ENCODE measurements at places on chromosomes 3 and 15.

DNA sequence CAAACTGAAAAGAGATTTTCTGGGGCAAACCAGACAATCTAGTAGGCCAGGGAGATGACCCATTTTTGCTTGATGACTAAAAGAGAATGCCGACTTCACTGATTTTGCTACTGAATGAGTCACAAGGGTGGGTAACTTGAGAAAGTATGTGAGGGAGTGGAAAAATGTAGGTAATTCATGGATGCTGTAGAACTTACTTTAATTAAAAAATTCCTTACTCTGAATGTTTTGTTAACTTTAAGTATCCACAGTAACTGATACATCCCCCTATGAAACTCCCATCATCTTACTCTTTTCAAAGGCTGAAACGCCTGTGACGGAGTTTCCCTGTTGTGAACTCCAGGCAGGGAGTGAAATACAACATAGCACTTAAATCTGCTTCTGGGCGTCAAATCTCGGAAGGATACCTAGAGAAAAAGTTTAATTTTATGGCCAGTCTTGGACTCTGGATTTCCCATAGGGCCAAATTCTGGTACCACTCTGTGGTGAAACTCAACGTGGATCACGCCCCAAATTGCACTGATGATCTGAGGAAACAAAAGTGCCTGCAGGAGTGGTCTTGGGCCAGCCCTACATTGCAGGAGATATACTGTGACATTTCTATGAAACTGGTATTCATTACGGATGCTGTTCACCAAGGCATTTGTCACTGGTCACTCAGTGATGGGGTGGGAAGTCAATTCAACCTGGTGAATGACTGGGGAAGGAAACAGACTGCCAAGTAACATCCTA, 24.0 kb downstream of the GOLIM4 start:
- no peak for DNase-seq

GRCh38 chr3:165192610-165193192, 3.5 kb downstream of the SLITRK3 start:
- no peak for DNase-seq

GRCh38 chr15:31367730-31368344, 41.2 kb downstream of the KLF13 start:
- DNase-seq, result no peak

- DNase-seq, result no peak
Measured at GRCh38 chr15:68592054-68592453, 13.3 kb downstream of the CORO2B start.

DNA sequence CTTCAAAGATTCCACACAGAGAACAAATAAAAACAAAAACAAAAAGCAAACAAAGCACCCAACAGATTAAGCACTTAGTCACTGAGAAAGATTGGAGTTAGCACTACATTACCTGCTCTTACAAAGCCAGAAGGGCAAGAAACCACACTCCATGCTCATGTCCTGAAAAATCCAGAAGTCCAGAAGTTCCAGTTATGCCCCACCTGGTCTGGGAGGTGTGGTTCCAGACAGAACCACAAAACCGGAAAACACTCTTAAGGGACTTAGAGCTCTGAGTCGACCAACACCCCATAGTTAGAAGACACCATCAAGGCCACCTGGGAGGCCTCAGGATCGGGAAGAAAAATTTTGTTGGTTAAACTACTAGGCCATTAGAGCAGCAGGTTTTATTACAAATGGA, 88.9 kb downstream of the TNIK start:
- DNase-seq, result no peak

DNA sequence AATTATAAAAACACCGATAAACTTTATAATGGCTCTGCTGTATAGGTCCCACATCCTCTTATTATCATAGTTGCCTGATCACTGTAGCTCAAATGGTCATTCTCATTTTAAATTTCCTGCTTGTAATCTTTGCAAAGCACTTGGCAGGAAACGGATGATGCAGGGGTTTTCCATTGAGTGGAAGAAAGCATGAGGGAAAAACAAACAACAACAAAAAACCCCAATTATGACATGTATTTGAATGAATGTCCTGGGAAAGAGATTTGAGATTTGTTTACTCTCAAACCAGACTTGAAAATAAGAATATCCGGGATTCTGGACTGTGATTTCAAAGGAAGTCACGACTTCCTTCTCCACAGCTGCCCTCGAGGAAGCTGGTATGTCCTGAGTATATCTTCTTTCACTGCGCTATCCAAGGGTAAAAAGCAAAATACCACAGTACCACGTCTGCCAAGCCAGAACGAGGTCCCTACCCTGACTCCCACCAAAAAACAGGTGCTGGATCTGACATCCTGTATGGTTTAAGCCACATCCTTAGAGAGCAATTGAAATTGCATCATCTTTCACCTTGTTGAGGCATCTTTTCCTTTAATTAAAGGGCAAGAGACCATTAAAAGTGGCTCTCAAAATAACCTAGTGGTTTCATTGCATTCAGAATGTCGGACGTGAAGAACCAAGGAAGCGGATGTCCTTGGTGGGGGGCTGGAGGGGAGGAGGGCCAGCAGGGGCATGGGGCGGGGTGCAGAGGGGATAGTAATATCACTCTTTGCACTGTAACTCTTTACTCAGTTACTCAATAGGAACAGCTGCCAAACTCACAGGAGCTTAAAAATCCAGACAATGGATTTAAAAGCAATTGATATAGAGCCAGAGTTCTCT, 13.5 kb upstream of the TIPIN start:
- DNase-seq, result no peak

GRCh38 chr15:68821190-68821840, 620 bp upstream of the ANP32A start:
- DNase-seq, result no peak

DNA sequence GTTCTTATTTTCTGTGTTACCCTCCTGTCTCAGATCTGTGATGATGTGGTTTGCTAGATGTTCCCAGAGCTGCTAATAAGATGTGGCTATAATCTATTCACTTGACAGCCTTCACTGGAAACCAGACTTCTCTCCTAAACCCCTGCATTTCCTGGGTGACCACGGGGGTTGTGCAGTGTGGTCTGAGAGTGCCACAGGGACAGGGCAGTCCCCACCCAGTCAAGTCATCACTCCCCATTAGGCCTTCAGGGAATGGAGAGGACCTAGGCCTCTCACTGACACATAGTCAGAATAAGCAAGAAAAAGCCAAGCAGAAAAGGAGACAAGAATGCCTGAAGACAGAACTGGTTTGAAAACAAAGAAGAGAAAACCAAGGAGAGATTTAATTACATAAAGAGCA, 58.3 kb downstream of the GJD2 start:
- DNase-seq, result no peak

DNA sequence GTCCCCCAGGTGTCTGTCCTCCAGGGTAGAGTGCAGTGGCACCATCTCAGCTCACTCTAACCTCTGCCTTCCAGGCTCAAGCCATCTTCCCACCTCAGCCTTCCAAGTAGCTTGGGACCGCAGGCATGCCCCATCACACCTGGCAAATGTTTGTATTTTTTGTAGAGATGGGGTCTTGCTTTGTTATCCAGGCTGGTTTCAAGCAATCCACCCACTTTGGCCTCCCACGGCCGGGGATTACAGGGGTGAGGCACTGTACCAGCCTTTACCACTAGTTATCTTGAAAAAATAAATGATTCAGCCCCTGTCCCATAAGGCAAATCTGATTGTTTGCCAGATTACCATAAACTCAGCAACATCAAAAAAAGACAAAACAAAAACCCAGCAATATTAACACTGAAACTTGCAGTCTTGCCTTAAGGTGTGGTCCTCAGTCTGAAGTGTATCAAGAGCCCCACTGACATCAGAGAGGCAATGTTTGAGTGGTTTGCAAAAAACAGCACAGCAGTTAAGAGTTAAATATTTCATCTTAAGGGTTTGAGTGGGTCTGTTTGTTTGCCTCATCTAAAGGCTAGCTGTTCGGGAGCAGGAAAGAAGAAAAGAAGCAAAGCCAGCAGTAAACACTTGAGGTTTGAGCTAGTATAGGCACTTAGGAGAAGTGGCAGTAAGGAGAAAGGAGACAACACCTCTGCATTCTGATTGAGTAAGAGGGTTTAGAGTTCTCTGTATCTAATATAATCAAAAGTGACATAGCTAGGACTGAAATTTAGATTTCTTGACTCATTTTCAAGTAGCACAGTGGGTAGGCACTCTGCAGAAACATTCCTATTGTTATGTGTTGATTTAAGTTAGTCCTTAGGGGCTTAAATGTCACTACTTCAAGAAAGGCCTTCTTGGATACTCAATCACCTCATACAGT, 26.3 kb upstream of the EDEM1 start:
- no peak for DNase-seq

GRCh38 chr3:63869940-63870614, 6.4 kb downstream of the ATXN7 start:
- DNase-seq, result no peak

GRCh38 chr3:87997966-87998365, 60.8 kb downstream of the CGGBP1 start:
- DNase-seq, result no peak

GRCh38 chr15:99410477-99410876, 155.3 kb upstream of the MEF2A start:
- DNase-seq, result no peak

DNA sequence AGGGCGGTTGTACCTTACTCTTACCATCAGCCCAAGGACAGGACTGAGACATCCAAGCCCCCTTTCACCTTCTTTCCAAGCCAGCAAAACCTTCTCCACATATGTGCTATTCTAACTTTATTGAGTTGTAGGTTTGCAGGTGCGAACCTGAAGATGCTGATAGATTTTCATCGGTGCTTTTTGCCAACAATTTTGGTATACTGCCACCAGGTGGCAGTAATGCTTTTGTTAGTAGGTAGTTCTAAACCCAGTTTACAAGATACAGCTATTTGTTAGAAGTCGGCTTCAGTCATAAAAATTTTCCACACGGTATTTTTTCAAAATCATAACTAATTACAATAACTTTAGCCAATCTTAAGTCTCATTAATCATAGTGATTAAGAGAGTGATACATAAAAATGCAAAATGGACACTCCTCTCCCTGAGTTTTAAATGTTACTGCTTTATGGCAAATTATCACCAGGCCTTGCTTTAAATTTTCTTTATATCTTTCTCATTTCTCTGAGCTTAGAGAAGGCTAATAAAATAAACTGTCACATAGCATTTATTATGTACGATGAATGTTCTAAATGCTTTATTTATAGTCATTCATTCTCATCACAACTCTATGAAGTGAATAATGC, 636 bp downstream of the TBC1D21 start:
- no peak for DNase-seq

DNA sequence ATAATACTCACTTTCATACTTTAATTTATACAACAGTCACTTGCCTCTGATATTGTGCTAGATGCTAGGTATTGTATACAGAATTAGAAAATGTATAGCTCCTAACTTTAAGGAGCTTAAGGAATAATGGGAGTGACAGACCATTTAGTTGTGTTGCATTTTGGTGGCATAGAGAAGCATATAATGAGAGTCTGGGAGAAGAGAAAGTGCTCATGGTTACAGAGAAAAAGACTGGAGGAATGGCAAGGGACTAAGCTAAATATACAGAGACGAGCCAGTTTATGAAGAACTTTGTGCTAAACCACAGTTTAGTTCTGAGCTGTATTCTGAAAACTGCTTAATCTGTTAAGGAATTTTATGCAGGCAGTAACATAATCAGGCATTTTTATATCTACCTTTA, 6.4 kb downstream of the RNF13 start:
- DNase-seq, result no peak

GRCh38 chr3:165855581-165855980, 18.4 kb upstream of the BCHE start:
- DNase-seq, result no peak

DNA sequence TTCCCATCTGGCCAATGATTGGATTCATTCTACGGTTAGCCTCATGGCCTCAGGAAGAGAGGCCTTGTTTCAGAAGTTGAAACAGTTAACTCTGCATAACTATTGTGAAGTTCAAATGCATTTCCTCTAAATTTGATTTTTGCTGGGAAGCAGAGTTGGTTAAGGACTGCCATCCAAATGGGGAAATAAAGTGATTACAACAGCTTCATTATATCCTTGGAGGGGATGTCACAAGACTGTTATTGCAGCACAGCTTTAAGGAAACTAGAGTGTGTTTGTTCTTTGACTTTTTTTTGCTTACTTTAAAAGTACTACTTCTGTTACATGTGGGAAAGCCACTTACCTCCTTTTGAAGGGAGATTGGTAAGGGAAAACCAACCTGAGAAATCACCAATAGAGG, 164.8 kb downstream of the AKAP13 start:
- no peak for DNase-seq

- peak; percentile 59 for DNase-seq
Measured at GRCh38 chr15:39582286-39582976, 1.6 kb downstream of the THBS1 start.

DNA sequence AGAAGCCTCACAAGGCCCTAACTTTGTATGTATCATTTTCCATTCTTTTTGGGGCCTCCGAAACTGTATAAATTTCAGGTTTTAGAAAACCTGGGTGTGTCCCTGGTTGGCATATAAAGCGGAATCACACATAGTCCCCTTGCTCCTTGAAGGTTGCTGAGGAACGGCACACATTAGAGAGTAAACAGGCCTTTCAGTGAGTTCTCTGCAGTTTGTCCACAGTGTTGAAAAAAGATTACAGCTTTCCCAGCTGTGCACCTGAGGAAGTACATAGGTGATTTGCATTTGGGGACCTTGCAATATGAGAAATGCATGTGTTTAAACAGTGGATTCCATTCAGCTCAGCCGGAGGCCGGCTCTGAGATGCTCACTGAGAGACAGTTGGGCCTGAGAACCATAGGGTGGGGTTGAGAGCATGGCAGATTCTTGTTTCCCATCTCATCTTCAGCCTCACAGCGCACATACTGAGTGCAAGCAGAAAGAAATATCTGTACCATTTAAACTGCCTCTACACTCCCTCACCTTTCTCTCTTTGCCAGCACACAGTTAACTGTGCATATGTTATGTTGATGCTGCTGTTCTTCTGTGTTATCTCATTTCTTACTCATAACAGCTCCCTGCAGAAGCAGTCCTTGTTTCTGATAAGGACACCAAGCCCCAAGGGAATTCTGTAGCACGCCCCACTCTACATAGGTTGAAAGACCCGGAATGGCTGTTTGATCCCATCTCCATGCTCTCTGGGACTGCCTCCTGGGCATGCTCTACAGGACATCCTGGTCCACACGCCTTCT, 60.4 kb downstream of the BOC start:
- DNase-seq, result no peak

DNA sequence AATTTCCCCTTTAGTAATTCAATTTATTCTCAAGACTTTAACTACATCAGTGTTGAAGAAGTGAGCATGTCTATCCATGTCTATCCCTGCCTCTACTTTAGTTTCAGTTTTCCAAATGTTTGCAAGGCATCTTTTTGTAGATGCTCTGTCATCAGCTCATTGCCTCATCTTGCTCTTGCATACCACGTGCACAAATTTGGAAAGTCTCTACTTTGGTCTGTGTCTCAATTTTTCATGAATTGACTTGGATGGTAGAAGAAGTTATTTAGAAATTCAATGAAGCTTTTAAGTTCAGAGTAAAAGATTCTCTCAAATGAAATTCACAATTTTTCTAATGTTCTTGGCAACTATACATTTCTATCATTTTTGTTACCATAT, 55.3 kb downstream of the CLDN1 start:
- no peak for DNase-seq

Data from femur (tissue), 1 donor.